CD8-positive, alpha-beta T cell (primary cell): ENCODE measurements at places on chromosomes 16 and 17.
A peak's percentile ranks its signal among the peaks of the same experiment; 100 is the strongest.

GRCh38 chr16:297832-298231 is 14.9 kb downstream of the PDIA2 start:
- no peak for DNase-seq

DNA sequence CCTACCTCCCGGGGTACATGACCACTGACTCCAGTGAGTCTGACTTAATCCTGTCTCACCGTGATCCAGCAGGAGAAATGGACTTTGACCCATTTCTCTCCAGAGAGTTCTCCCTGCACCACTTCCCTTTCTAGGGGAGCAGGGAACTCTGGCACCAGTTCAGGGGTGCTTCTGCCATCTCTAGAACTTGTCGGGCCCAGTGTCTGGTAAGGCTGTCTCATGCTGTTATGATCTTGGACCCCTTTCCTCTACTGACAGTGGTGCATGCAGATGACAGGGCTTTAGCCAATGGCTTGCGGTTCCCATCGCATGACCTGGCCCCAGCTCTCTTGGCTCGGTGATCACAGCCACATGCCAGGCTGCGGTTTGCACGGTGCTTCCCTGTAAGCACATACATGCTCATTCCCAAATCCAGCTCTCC is 62.0 kb downstream of the SLC39A11 start:
- DNase-seq = no peak

- peak; percentile 61 for DNase-seq
Observed at GRCh38 chr17:39676198-39676819, 8.1 kb downstream of the PNMT start.

- no peak for DNase-seq
Observed at GRCh38 chr17:66177048-66177447, 14.9 kb downstream of the CEP112 start.

DNA sequence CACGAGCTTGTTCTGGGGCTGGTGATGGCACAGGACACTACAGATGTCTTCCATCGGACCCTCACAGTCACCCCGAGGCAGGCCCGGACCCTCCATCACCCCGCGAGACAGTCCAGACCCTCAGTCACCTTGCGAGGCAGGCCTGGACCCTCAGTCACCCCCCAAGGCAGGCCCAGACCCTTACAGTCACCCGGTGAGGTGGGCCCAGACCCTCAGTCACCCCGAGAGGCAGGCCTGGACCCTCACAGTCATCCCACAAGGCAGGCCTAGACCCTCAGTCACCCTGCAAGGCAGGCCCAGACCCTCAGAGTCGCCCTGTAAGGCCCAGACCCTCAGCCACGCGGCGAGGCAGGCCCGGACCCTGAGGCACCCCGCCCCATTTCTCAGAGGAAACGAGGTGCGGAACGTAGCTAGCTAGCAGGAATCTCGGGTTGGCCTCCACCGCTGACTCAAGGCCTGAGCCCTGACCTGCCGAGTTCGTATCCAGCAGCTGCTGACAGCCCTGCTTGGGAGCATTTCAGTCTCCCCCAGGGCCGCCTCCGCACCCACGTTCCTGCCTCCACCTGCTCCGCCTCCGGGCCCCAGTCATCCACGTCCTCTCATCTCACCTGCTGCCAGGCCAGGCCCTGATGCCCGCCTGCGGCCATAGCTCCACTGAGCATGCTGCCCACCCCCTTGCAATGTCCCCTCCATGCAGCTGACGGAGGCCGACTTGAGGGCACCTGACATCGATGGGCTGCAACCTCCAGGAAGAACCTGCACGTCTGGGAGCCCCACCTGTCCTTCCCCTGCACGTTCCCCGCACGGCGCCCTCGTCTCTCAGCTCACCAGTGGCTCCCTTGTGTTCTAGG is 28.7 kb downstream of the RPH3AL start:
- DNase-seq = no peak

DNA sequence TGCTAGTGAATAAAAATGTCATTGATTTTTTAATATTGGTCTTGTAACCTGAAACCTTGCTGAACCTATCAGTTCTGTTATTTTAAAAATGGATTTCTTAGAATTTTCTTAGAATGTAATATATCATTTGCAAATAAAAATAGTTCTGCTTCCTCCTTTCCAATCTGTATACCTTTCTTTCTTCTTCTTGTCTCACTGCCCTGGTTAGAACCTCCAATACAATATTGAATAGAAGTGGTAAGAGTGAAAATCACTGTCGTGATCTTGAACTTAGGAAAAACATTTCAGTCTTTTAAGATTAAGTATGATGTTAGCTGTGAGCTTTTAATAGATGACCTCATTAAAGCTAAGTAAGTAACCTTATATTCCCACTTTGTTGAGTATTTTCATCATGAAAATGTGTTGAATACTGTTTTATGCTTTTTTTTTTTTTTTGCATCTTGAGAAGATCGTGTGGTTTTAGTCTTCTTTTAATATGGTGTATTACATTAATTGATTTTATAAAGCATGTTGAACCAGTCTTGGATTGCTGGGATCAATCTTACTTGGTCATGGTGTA is 104.8 kb upstream of the NACA2 start:
- DNase-seq = no peak

GRCh38 chr17:68646626-68647526 is 45.7 kb upstream of the FAM20A start:
- no peak for DNase-seq

GRCh38 chr16:87834005-87834667 is 35.2 kb downstream of the SLC7A5 start:
- DNase-seq = no peak

- peak; percentile 69 for DNase-seq
Observed at GRCh38 chr17:50200457-50201275, 765 bp downstream of the COL1A1 start.

GRCh38 chr16:54953461-54953860 is 22.8 kb downstream of the IRX5 start:
- no peak for DNase-seq

DNA sequence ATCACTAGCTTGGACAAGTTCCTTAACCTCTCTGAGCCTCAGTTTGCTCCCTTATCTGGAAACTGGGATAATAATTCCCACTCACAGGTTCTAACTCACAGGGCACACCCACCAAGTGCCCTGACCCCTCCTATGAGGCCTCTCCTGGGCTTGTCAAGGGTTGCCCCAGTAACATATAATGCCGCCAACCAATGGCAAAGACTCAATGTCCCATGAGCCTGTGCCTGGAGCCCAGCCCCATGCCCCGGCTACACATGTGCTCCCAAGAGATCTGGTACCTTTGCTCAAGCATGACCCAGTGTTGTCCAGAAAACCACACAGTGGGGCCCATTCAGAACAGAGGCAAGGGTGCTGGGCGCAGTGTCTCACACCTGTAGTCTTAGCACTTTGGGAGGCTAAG is 8.5 kb upstream of the FBXL19 start:
- DNase-seq = no peak

GRCh38 chr17:21072745-21073197 is 30.0 kb upstream of the USP22 start:
- DNase-seq = no peak

- DNase-seq = peak; percentile 81
Observed at GRCh38 chr17:81295676-81296381, 722 bp upstream of the SLC38A10 start.

GRCh38 chr16:49003992-49004391 is 277.6 kb downstream of the CBLN1 start:
- DNase-seq = no peak

- DNase-seq = no peak
Observed at GRCh38 chr17:58231641-58232040, 6.7 kb upstream of the LPO start.

- DNase-seq = peak; percentile 63
Observed at GRCh38 chr17:16363749-16364536, 10.7 kb upstream of the CENPV start.

DNA sequence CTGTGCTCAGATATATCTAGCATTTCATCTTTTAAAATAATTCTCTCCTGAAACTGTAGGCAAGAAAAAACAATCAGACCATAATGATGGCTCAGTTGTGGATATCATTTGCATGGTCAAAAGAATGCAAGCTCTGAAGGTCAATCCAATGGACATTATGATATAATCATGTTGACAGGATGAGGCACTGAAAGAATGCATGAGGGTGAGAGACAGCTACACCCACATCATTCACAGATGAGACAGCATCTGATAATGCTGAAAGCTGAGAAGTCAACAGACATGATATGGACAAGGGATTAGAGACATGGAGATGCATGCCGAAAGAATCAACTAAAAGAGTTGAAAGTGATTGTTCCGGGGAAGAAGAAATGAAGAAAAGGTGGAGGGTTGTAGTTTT is 346.4 kb upstream of the CDH5 start:
- DNase-seq = no peak

GRCh38 chr17:4365628-4366326 is 698 bp downstream of the UBE2G1 start:
- peak; percentile 37 for DNase-seq

- no peak for DNase-seq
Observed at GRCh38 chr16:65932350-65933072, 434.0 kb upstream of the CDH5 start.

GRCh38 chr16:1745181-1745899 is 26.0 kb downstream of the NME3 start:
- no peak for DNase-seq

GRCh38 chr17:70127221-70127873 is 42.0 kb upstream of the KCNJ2 start:
- DNase-seq = no peak

- DNase-seq = no peak
Observed at GRCh38 chr17:45433159-45433535, 477 bp upstream of the ARHGAP27 start.

DNA sequence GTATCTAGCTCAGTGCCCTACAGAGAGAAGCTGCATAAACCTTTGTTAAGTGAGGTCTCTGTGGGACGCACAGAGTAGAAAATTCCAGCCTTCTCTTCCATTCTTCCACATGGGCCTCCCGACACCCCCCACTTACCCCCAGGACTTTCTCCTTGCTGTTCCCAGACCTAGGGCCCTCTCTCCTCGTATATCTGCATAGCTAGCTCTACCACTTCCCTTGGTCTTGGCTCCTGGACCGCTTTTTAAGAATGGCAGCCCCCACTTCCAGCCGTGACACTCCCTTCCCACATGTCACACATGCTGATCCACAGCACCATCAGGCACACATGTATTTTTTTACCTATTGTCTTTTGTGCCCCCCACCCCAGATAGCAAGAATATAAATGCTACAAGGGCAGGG is 16.7 kb upstream of the FOXJ1 start:
- DNase-seq = no peak

GRCh38 chr16:74053826-74054225 is 242.8 kb upstream of the PSMD7 start:
- no peak for DNase-seq

DNA sequence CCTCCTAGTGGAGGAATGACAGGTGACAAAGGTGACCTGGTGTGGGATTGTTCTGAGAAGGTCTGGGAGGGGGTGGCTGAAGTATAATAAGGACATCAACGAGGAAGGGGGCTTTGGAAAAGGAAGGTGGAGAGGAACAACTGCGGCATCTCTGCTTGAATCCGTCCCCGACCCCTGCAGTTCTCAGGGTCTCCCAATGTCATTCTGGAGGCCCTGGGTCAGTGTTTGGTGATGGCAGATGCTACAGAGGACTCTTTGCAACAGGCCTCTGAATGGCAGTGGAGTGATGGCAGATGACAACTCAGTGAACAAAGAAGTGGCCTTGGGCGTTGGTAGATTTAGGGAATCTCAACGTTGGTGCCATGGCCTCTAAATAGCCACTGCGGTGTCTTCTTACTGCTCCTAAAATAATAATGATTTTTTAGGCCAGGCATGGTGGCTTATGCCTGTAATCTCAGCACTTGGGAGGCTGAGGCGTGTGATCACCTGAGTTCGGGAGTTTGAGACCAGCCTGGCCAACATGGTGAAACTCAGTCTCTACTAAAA is 1.3 kb downstream of the ENGASE start:
- no peak for DNase-seq

DNA sequence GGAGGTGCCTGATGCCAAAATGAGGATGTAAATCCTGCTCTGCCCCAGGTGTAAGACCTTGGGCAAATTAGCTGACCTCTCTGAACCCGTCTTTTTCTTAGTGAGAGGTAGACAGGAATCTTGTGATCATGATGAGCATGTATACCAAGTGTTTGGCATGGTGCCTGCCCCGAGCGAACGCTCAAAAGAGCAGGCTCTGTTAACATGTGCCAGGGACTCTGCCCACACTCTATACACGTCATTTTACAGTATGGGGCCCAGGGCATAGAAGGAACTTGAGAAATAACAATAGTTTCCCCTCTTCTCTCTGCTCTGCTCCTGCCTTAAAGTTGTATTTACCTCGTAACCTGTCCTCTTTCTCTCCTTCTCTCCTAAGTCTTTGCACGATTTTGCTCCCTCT is 9.3 kb upstream of the MAF start:
- no peak for DNase-seq

DNA sequence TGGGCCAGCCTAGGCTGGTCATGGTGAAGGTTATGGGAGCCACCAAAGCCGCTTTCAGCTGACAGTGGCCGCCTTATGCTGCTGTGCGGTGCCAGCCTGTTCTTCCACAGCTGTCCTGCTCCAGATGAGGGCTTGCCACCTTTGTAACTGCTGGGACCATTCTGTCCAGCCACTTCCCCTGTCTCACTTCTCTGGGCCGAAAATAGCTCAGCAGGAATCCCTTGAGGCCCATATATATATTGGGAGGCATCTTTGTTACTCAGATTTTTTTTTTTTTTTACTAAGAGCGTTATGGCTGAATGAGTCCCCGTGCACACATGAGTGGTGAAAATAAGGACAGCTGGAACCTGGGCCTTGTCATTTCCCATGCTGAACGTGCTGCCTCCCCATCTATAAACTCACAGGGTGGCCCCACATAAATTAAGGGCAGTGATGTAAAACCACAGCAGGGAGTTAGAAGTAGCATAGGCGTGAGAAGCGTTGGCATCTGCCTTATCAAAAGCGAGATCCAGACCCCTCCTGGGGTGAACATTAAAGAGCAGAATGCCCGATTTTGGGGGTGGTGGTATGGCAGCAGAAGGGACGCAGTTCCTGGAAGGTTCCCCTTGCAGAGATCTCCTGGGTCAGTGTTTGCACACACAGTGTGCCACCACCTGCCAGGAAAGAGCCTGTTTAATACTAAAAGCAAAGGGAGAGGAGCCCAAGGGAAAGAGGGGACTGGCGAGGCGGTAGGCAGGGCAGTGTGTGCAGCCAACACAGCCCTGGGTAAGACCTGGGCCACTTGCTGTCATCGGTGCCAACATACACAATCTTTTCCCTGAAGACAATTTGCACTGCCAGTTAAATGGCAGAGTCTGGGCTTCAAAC is 57.8 kb downstream of the USP43 start:
- DNase-seq = no peak

- no peak for DNase-seq
Observed at GRCh38 chr17:72176516-72176851, 55.7 kb downstream of the SOX9 start.
